ENCODE measurements at places on chromosomes 12 and 14.

DNA sequence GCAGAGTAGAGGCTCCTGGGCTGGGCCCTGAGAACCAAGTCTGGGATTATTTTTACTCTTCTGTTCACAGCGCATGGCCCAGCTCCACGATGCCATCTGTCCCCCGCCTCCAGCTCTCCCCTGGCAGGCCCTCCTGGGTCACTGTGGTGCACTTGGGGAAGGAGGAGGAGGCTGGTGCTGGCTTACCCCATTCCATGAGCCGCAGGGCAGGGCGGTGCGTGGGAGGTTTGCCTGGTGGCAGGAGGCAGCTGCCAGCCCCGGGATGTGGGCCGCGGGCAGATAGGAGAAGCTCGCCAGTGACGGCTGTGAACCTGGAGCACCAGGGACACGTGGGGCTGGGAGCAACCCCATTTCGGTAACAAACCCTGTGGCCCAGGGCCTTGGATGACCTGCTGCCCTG, 23.2 kb downstream of the TEAD4 start:
- no peak for DNase-seq

DNA sequence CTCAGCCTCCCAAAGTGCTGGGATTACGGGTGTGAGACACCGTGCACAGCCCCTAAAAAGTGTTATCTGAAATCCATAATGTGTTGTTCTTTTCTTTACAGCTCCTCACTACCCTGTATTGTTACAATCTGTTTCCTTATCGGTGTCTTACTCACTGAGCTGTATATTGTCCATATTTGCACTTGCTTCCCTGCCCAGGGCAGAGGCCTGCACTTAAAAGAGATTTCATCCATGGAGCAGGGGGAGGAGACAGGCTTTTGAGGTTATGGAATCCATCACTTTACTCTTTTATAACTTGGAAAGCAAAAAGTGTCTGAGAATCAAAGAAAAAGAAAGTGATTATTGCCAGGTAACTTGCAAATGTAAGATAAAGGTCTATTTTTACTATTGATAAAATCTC, 251.0 kb downstream of the DIO2 start:
- no peak for DNase-seq

DNA sequence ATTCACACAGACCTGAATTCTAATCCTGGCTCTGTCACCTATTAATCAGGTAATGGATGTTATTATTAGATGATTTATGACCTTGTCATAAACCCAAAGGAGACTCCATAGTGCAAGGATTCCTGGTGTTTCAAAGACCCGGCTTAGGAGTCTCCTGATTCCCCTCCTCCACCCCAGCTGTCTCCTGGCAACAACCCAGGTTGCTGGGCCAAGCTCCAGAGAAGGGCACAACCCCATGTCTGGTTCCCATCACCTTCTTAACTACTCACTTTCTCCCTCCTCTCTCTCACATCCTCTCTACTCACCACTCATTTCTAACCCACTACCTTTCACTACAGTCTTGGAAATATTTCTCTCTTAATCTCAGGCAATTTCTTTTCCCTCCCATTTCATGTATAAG, 41.6 kb downstream of the RHOJ start:
- DNase-seq: no peak

DNA sequence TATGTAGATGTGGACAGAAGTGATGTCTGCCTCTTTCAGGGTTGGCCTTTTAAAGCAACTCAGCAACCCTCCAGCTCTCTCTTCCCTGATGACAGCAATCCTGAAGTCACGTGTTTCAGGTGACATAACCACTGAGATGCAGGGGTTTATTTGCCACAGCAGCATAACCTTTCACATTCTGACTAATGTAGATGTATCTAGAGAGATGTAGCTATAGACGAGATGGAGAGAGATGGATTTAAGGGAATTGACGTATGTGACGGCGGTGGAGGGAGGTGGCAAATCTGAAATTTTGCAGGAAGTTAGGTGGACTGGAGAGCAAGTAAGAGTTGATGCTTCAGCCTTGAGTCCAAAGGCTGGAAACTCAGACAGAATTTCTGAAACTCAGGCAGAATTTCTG, 126.0 kb downstream of the ZFP36L1 start:
- DNase-seq: no peak

GRCh38 chr12:118312578-118312977, 60.1 kb downstream of the TAOK3 start:
- DNase-seq: no peak

- no peak for DNase-seq
These were observed 18.1 kb upstream of the TIGAR start for GRCh38 chr12:4302881-4303280.

DNA sequence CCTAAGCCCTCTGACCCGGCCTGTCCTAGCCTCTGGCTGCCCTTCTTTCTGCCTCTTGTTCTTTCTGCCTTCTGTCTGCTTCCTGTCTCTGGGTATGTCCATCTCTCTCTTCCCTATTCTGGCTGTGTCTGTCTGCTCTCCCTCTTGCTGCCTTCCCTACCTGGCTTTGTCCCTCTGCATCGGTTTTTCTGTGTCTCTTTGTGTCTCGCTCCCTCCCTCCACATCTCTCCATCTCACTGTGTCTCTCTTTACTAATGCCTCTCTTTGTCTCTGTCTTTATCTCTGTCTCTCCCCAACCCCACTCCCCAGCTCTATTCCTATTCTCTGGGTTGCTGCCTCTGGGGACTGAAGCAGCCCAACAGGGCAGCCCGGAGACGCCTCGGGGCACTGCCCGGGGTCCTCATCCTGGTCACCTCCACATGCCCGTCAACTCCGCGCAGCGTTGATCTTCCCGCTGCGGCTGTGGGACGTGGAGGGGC, 10.1 kb downstream of the SHMT2 start:
- DNase-seq: no peak

DNA sequence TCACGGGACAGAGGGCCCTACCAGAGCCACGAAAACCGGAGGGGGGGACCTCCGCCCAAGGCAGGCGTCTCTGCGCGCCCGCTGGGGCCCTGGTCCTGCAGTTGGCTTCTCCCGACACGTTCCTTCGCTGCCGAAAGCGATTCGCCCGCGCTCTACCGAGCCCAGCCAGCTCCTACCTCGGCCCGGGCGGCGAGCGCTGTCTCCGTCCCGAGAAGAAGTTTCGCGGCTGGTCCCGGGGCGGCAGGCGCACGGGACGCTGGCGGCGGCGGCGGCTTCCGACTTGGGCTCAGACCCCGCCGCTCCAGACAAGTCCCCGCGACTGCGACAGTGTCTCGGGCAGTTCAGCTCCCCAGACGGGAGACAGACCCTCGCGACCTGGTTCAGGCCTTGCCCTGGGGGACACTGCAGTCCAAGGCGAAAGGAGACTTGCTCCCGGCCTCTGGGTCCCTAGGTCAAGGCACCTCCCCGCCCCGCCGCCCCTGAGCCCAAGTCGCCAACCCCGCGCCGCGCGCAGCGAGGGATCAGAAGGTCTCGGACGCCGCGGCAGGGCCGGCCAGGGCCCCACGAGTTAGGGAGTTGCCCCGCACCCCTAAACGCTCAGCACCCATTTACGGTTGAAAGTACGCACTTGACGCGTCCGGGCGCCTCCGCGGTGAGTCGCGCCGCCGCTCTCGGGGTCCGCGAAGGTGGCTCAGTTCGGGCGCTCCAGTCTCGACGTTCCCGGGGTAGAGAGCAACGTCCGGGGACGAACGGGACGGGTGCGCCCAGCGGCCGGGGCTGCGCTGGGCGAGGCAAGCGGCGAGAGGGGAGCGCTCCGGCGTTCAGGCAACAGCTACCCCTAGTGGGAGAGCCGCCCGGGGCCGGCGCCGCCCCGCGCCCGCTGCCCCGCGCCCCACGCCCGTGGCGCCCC, 1.4 kb upstream of the DIO3 start:
- no peak for DNase-seq

GRCh38 chr12:47725893-47726292, 603 bp upstream of the ENDOU start:
- DNase-seq: no peak

DNA sequence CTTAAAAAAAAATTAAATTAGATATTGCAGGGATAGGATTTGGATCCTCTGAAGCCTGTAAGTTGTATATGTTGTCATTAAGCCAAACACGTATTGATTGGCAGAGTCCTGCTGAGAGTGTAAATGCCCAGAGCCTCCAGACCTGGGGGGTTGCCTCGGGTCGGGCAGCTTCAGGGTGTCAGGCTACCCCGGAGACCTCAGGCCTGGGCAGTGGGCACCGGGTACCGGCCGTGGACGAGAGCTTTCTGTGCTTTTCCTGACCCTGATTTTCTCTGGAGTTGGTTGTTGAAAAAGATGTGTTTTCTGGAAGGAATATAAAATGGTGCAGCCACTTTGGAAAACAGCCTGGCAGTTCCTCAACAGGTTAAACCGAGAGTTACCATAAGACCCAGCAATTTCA, 96.1 kb downstream of the DNAH10 start:
- no peak for DNase-seq

- no peak for DNase-seq
These were observed 150.9 kb upstream of the WSCD2 start for GRCh38 chr12:107978201-107978600.

- DNase-seq: no peak
These were observed 281.0 kb upstream of the RGS6 start for GRCh38 chr14:71651228-71651627.

DNA sequence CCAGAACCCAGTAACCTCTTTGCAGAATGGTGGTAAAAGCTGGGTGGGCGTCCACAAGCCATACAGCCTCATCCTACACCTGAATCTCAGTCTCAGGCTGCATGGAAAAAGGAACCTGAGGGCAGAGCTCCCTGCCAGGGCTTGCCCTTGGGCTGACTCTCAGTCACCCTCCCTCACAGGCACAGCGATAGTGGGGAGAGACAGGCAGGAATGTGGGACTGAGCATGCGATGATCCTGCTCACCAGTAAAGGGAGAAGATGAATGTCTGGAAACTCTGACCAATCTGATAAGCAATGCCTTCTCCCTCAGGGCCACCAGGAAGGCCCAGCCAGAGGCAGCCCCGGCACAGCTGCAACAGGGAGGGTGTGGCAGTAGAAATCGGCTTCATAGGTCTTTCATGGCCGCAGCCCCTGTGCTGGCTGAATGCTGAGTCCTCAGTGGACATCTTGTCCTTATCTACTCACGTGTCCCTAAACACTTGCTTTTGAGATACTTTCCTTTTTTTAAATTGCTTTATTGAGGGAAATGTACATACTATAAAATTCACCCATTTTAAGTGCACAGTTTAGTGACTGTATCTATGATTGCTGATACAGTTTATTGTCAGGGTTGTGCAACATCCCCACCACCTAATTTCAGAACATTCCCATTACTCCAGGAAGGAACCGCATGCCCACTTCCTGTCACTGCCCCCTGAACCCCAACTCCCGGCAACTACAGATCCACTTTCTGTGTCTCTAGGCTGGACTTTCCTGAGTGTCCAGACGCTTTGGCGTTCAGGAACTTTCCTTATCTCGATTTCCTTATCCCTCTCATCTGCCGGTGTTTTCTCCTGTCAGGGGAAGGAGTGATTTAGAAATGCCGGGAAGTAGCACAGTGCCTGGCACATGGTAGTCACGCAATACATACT, 258.1 kb downstream of the PCNX1 start:
- DNase-seq: no peak

DNA sequence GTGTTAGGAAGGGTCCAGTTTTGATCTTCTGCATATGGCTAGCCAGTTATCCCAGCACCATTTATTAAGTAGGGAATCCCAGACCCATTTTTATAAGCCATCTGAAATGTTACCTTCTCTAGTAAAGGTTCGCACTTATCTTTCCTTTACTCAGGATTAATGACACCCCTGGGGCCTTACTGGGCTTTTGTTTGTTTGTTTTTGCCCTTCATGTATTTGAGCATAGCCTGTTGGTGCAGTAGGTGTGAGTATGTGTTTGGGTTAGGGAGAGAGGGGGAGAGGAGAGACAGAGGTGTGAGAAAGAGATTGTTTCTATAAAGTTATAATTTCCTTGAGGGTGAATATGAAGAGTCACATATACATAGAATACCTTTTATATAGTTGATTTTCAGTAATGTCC, 96.9 kb downstream of the AKAP6 start:
- DNase-seq: no peak

GRCh38 chr12:105235281-105235731, 668 bp downstream of the APPL2 start:
- DNase-seq: peak; percentile 62

- no peak for DNase-seq
These were observed 201.1 kb upstream of the TMEM260 start for GRCh38 chr14:56378475-56378877.

DNA sequence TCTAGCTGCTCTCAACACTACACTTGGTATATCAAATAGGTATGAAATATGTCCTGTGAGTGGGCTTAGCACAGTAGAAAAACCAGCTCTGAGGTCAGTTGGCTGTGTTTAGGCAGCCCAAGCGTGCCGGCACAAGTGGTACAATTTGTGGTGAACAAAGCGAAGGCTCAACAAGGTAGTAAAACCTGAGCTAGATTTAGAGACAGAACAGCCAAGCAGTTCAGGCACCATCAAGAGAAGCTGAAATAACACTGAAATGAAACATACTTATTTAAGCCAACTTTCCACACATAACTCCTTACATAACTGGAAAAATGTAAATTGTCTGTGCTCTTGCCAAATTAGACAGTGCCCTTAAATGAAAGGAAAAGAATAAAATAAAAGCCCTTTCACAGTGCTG, 596.8 kb upstream of the FBXO33 start:
- DNase-seq: no peak

GRCh38 chr14:95413289-95414215, 93.8 kb upstream of the CLMN start:
- DNase-seq: no peak
